Calu3 (cell line): ENCODE measurements at places on chromosomes 1 and 21.

DNA sequence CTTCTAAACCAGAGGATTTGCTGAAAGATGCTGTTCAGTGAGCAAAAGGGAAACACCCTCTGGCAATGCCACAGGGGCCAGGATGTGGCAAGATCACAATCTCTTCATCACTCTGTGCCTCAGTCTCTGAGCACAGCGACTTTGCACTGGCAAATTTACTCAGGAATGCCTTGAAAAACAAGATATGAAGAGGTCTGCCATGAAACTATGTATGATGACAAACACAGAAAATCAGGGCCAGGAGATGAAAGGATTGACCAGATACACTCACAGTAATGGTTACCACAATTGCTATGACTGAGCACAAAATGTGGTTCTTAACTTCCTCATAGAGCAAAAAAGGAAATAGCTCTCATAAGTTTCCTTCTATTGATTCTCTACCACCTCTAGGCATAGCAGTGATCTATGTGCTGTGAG lies 5.8 kb downstream of the TTC13 start:
- peak; percentile 11 for DNase-seq
- H3K27ac ChIP-seq = peak overlapping the region; percentile 37
- peaks cover 7% of the 10 kb centered on the region for H3K36me3 ChIP-seq

- no peaks in the 10 kb centered on the region for H3K27me3 ChIP-seq
- DNase-seq = no peak
- no peak overlapping the region for H3K27ac ChIP-seq
- H3K4me1 ChIP-seq = no peaks in the 10 kb centered on the region
- no peak overlapping the region for H3K4me3 ChIP-seq
These were observed 380.6 kb upstream of the NEGR1 start for GRCh38 chr1:72662918-72663317.

GRCh38 chr1:31980835-31981455 lies 32.7 kb upstream of the KHDRBS1 start:
- DNase-seq = no peak
- H3K4me3 ChIP-seq = no peak overlapping the region
- H3K36me3 ChIP-seq = no peaks in the 10 kb centered on the region
- H3K4me1 ChIP-seq = no peaks in the 10 kb centered on the region
- H3K27ac ChIP-seq = no peak overlapping the region

- H3K27ac ChIP-seq = no peak overlapping the region
- H3K36me3 ChIP-seq = peaks cover 18% of the 10 kb centered on the region
- peaks cover 32% of the 10 kb centered on the region for H3K4me1 ChIP-seq
- no peaks in the 10 kb centered on the region for H3K27me3 ChIP-seq
These were observed 1269.6 kb upstream of the ADGRL2 start for GRCh38 chr1:80531182-80531581.

DNA sequence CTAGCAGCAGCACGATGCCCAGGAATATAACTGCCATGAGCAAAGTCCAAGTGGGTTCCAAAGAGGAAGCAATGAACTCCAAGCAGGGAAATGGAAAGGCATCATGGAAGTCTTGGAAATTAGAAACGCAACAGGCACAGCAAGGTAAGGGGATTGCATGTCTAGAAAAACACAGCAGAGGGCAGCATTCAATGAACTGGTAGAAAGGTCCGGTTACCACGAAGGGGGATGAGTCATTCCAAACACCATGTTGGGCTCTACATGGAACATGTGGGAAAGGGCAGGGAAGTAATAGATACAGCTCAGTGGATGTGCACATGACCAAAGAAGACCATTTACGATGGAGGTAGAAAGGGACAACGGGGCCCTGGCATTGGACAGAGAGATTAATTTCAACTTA lies 36.4 kb downstream of the RXRG start:
- H3K4me1 ChIP-seq = no peaks in the 10 kb centered on the region
- H3K27ac ChIP-seq = no peak overlapping the region
- no peaks in the 10 kb centered on the region for H3K27me3 ChIP-seq
- H3K4me3 ChIP-seq = no peak overlapping the region
